ENCODE measurements at places on chromosomes 5 and 9. TPM values are rescaled to one million over a fixed set of nuclear protein-coding genes. Genes with fewer than 3 reads are reported as not detected.
A peak's percentile ranks its signal among the peaks of the same experiment; 100 is the strongest.

- DNase-seq: no peak
Observed at GRCh38 chr5:204966-205670, 12.8 kb downstream of the CCDC127 start.

- no peak for DNase-seq
Observed at GRCh38 chr5:51404255-51404654, 21.0 kb downstream of the ISL1 start.

GRCh38 chr5:79872291-79872690, 118.8 kb downstream of the MTX3 start:
- DNase-seq: no peak

GRCh38 chr9:95887926-95888497, 12.5 kb downstream of the ERCC6L2 start:
- DNase-seq: no peak

- no peak for DNase-seq
Observed at GRCh38 chr9:18215626-18216025, 258.3 kb upstream of the ADAMTSL1 start.

- no peak for DNase-seq
Observed at GRCh38 chr5:145553177-145553576, 282.0 kb downstream of the PRELID2 start.

- DNase-seq: peak; percentile 32
Observed at GRCh38 chr5:174560861-174561260, 163.5 kb upstream of the MSX2 start.

DNA sequence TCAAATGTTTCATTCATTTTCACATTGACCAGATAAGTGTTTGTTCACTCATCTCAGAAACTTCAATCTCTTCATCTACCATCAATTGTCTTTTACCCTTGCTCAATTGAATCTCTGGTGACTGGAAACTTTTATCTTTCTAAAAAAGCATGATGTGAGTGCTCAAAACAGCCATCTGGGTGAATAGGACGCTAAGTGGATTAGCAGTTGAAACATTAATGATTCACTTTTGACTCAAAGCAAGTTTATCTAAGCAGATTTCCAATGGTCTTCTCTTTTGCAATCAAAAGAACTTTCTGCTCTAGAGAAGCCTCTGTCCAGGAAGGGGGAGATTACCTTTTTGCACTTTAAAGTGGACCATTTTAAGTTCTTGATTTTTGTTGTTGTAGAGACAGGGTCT, 22.2 kb downstream of the KLF4 start:
- no peak for DNase-seq

DNA sequence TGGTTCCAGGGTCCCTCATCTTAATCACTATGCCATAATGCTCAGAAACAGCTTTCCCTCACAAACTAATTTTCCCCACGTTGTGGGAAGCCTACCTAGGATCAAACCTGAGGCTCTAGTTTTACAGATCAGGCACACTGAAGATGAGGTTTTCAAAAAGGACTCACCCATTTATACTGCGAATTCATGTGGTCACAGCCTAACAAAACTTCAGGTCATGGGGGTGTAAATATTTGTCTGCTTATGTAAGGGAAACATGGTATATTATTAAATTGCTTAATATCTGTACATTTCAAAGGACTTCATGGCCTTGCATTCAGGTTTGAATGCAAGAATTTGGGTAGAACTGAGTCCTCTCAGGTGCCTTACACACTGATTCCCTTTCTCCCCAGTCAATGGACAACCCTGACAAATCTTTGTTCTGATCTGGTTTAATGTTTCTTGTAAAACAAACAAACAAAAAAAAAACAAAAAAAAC, 12.1 kb downstream of the ZFAND5 start:
- DNase-seq: peak; percentile 42

DNA sequence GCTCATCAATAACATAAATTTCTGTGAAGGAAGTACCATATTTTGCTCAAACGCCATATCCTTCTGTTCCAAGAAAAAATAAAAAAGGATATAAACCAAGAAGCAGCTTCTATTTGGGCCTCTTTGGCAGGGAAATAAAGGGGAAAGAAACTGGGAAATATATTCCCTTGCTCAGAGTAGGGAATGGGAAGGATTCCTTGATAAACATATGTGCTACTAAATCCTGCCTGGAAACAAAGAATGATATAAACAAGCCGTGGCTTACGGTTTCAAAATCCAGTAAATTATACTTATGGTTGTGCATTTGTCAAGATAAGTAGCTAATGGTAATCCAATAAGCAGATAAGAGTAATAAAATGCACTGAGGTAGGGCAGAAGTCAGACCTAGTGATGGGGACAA, 481.6 kb downstream of the NTRK2 start:
- no peak for DNase-seq

GRCh38 chr9:93061791-93062763, 3.6 kb downstream of the SUSD3 start:
- no peak for DNase-seq

DNA sequence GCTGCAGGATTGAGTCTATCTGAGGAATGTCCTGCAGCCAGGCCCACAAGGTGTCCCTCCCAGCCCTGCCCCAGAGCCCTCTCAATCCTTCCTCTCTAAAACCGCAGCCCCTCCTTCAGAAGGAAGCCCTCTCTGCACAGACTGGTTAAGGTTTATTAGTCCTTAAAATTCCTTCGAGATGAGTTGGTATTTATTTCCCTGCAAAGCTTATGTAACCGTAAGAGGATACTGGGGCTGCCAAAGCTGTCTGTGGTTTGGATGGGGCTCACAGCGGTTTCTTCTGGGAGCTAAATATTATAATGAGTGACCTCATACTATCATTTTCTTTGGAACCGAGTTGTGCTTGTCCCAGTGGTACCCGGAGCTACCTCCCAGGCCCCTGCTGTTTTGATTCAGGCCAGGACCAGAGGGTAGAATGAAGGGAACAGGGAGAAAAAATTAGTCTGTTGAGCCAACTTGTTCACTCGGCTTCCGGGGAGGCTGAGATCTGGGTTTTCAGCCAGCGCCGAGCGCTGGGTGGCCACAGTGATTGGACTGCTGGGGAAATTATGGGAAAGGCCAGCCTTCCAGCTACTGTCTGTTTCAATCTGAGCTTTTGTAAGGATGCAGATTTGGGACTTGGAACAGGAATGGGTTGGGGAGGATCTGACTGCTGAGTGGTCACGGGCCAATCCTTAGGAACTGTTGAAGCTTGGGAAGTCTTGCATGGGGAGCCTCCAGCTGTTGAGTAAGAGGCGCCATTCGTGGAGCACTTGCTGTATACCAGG, 107.5 kb downstream of the NDFIP1 start:
- DNase-seq: peak; percentile 98

- no peak for DNase-seq
Observed at GRCh38 chr5:121867403-121867802, 15.7 kb downstream of the FTMT start.

DNA sequence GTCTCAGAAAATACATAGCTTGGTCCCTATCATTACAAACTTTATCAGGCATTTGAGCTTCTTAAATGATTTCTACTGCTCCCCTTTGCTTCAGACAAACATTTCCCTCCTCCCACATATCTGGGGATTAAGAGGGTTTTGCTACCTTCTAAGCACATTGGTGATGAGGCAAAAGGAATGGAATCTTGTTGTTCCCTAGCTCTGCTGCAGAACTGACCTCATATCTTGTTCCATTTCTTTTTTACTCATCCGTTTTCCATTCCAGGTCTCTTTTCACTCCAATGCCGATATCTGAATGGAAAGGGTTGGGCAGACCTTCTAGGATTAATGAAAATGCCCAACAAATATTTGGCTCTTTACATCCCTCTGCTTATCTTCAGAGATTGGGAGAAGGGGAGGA, 444.6 kb downstream of the ZNF608 start:
- peak; percentile 72 for DNase-seq

DNA sequence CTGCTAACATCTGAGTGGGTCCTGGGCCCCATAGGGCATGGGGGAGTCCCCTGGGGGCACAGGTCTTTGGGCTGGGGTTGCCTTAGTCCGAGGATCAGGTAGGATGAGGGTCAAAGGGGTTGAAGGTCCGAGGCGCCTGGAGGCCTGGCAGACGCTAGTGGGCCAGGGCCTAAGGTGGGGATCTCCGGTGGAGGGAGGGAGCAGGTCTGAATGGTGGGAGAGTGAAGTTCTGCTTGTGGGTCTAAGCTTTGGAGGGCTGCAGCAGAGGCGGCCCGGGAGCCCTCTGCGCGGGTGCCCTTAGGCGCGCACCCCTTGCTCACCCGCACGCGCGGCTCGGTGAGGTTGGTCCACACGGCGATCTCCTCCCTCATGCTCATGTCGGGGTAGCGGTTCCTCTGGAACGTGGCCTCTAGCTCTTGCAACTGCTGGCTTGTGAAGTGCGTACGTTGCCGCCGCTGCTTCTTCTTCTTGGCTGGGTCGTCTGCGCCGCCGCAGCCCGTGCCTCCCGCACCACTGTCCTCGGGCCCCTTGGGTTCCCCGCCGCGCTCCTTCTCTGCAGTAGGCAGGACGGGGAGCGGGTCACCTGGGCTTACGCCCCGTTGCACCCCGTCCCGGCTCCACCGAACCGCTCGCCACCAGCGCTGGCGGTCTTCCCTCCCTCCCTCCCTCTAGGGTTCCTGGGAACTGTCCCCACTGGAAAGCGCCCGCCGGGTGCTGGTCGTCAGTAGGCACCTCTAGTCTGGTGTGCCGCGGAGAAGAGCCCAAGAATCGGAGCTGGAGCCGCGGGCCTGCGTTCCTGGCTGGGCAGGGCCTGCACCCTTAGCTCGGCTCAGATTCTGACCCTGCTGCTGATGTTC, 2.8 kb downstream of the PITX1 start:
- peak; percentile 18 for DNase-seq

GRCh38 chr9:15352306-15352705, 45.3 kb upstream of the TTC39B start:
- no peak for DNase-seq

- DNase-seq: no peak
Observed at GRCh38 chr5:115963566-115963965, 1.3 kb downstream of the LVRN start.

LRRC26 gene
- total RNA-seq: not detected

DMGDH gene
- total RNA-seq: 0.18 TPM

PCDHGA1 gene
- total RNA-seq: 0.90 TPM

TSSK1B gene
- under 0.01 TPM for total RNA-seq

ROPN1L gene
- 0.28 TPM for total RNA-seq

PRDM9 gene
- total RNA-seq: not detected
